ENCODE measurements at places on chromosomes 16 and 17.

GRCh38 chr17:39101091-39101490 lies 50.3 kb downstream of the PLXDC1 start:
- DNase-seq: no peak

GRCh38 chr17:17146786-17147406 lies 59.2 kb downstream of the PLD6 start:
- DNase-seq: no peak

DNA sequence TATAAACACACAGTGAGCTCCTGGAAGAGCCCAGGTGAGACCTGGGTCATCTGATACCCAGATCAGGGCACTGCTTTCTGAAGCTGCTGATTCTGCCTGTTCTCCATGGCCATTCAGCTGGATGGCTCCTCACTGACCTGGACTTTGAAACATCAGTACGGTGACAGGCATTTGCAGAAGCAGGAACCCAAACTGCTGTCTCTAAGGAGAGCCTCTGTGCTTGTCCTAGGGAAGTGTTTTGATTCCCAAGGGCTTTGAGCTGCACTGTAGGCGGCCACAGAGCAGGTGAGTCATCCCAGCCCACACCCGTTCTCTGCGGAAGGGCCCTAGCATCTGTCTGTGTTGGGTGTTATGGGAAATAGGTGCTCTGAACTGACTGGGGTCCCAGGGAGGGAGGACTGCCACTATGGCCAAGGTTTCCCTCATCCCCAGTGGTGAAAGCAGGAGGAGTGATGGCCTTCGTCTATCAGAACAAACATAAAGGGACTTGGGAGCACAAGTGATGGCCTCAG lies 60.7 kb upstream of the ADCY9 start:
- no peak for DNase-seq

GRCh38 chr17:50856431-50856830 lies 9.7 kb downstream of the TOB1 start:
- no peak for DNase-seq
